Stimulated activated CD4-positive, alpha-beta T cell treated with anti-CD3 and anti-CD28 coated beads, Interleukin-2, amount 100 ng/mL, for 24 hours (primary cell): ENCODE measurements at places on chromosomes 11 and 22.

DNA sequence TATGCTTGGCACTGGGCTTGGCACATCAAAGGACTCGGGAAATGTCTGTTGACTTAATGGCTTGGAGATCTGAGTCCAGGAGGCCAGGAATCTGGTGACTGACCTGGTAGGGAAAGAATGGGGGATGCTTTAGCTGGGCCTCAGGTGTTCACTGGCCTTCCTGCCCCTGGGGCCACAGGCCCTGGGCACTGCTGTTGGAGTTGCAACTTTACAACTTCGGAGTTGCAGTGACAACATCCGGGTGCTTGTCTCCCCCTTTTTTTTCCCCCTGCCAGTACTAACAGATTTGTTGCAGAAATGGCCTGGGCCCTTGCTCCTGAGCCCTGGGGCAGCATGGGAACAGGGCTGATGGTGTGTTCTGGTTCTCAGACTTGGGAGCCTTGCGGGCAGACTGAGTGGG lies 23.8 kb downstream of the OSBP2 start:
- no peak for DNase-seq

DNA sequence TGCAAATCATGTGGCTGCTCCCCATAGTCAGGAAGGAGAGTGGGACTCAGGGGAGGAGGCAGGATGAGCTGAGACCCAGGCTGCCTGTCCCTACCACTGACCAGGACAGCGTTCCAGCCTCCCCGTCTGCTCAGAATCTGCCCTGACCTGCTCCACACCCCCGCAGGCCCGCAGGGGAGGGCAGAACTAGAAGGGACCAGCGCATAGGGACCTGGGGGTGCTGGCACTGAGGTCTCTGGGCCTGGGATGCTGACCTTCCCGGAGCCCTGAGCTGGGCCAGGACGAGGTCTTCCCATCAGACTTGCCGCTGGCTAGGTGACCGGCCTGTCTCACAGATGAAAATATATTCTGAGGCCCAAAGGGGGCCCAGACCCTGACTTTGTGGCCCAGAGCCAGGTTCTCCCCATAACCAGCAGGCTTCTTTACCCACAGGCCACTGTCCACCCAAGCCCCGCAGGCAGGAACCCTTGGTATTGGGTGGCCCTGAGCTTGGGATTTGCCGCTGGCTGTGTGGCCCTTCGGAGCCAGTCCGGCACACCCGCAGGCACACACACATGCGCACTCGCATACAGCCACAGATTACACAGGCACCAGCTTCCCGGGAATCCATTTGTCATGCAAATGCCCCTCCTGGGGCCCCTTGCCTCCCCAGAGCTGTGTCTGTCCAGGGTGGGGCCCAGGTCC lies 13.8 kb upstream of the PIM3 start:
- DNase-seq = no peak

DNA sequence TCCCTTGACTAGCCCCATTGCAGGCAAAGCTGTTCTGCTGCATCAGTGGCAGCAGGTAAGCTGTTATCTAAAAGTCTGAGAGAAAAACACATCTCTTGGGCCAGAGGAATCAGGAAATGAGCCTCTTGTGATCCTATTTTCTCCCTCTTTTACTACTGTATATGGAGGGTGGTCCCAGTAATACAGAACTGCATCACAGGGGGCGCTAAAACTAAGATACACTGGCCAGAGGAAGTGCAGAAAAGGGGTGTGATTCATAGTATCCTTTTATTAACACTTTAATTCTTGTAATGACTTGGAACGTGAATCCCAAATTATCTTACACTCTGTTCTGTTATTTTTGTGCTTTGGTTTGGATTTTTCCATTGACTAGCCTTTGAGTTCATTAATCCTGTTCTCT lies 8.8 kb upstream of the MED17 start:
- DNase-seq = no peak

DNA sequence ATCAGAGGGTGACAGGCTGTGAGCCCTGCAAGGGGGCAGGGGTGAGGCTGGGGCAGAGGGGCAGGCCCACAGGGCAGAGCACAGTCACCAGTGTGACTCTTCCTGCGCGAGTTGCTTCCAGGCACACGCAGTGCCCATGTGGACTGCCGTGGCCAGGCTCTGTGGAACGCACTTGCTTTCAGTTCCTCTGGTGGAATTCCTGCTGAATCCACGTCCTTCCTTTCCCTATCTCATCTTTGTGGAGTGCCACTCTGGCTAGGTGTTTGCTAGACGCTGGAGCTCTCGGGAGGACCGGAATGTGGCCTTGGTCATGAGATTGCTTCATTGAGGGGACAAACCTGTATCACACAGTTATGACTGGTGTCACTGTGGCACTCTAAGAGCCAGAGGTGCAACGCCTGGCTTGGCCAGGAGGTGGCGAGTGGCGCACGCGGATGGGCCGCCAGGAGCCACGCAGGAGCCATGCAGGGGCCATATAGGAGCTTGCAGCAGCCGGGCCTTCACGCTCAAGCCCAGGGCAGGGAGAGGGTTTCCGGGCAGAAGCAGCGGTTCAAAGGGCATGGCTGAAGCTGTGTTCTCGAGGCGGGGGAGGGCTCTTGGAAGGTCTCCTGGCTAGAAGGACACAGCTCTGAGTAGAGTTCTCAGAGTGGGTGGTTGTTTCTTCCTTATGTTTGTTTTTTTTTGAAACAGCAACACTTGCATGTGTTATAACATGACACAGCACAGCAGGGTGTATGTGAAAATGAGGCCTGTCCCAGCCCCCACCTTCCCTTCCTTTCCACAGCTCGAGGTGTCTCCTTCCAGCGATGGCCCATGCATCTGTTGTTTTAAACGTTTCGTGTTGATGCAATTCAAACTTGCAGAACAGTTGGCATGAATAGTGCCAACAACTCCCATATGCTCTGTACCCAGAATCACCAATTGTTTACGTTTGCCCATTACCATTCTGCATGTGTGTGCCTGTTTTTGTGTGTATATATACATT lies 36.2 kb downstream of the TBC1D22A start:
- DNase-seq = peak; percentile 85

DNA sequence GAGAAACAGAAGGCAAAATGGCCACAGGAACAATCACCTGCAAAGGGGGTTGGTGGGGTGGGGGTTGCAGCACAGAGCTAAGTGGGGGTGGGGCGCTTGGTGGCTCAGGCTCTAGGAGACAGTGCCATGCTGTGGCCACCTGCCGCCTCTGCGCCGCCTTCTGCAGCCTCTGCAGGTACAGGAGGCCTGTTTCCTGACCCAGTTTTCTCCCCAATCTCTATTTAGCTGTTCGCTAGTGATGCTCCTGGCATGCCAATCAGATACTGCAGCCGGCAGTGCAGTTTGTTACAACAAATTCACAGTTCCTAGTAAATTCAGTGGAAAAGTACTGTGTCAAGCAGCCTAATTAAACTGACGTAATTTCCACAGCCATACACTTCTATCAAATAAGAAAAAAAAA lies 106.4 kb downstream of the SERGEF start:
- DNase-seq = no peak

DNA sequence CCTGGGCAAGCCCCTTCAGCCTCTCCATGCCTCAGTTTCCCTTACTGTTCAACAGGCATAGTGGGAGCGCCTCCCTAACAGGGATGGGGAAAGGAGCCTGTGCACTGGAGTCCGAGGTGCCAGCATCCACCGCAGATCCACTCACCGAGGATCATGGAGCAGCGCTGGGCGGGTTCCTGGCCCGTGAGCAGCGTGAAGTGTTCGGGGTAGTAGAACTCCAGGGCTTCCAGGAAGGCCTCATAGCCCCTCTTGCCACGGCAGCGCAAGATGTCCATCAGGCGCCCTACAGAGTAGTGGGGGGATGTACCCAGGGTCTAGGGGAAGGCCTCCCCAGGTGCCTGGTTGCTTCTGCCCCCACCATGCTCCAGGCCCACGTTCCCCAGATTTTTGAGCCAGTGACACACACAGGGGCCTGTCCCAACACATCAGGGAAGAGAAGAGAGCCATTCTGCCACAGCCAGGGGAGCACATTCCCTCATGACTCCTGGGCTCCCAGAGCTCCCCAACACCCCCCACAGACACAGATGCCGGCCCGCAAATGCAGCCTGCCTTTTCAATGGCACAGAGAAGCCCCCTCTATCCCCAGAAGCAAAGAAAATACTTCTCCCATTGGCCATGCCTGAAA lies 1.3 kb downstream of the CARD10 start:
- no peak for DNase-seq

- no peak for DNase-seq
Measured at GRCh38 chr11:127039591-127039990, 39.0 kb upstream of the KIRREL3 start.

GRCh38 chr11:13260963-13261588 lies 16.5 kb upstream of the BMAL1 start:
- no peak for DNase-seq

DNA sequence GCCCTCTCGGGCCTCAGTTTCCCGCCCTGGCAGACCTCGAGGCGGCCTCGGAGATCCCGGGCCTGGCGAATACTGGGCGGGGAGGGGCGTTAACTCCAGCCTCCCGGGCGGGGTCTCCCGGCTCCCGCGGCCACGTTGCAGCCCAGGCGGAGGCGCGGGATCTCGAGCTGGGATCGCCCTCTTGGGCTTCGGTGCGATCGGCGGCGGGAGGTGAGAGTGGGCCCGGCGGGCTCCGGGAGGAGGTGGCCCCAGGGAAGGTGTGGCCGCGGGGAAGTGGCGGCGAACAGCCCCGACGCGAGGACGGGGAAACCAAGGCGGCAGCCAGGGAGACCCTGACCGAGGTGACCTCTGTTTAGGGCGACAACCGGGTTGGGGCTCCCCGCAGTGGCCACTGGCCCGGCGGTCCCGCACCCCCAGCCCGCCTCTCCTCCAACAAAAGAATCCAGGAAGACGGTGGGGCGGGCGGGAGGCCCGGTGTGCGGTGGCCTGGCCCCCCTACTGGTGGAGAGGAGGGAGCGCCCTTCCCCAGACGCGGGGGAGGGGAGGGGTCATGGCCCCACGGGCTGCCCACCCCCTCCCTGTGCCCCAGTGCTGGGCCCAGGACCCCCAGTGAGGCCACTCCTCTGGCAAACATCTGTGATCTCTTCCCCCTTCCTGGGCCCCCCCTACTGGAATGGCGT lies at the start of gene PHETA2:
TSS of gene PHETA2 (plus strand) at position 117 of the 680 bp plus-strand sequence. CDS start 3,046 bp downstream, outside the sequence.
- DNase-seq = peak; percentile 62

GRCh38 chr22:25403284-25403810 lies 161.1 kb upstream of the GRK3 start:
- DNase-seq = no peak

DNA sequence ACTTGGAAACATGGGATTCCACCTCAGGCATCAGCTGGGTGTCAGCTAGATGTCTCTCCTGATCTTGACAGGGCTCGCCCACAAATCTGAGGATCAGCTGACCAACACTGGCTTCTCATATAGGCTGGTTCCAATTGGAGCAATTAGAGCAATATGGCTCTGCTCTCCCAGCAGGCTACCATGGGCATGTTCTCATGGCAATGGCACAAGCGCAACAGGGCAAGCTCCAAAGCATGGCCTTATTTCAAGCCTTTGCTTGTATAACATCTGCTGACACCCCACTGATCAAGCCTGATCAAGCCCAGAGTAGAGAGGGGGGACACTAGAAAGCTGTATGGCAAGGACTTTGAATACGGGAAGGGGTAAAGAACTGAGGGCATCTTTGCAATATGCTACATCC lies 40.7 kb upstream of the SPATA19 start:
- DNase-seq = no peak

DNA sequence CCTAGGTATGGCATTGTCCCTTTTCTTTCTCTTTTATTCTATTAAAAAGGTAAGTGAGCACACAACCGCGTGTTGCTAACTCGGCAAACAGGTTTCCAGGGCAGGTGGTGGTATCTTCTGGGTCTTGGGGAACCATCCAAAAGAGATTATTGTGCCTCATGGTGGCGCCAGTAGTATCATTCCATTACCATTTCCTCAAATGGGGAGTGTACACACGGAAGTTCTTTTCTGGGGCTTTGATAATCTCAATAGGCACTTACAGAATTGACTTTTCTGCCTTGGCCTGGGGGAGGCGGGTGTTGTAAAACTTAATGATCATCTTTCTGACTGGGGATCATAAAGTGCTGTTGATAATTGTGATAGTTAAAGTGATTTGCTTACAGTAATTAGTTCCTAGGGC lies 234.1 kb downstream of the KIRREL3 start:
- no peak for DNase-seq

- no peak for DNase-seq
Measured at GRCh38 chr11:92391364-92391763, 166.7 kb downstream of the FAT3 start.

DNA sequence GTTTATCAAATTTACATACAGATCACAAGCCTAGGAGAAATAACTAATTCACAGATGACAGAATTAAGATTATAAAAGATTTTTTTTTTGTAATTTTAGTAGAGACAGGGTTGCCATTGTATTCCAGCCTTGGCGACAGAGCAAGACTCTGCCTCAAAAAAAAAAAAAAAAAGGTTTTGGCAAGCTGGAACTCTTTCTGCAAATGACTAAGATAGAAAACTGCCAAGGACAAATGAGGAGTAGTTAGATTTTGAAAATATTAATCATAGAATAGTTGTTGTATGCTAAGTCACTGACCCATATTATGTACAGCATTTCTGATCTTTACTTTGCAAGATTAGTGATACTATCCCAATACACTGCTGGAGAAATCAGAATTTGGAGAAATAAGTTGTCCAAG lies 99.2 kb downstream of the C11orf65 start:
- no peak for DNase-seq
